Progenitor cell of endocrine pancreas (in vitro differentiated cells): ENCODE measurements at places on chromosomes 1 and 21.

DNA sequence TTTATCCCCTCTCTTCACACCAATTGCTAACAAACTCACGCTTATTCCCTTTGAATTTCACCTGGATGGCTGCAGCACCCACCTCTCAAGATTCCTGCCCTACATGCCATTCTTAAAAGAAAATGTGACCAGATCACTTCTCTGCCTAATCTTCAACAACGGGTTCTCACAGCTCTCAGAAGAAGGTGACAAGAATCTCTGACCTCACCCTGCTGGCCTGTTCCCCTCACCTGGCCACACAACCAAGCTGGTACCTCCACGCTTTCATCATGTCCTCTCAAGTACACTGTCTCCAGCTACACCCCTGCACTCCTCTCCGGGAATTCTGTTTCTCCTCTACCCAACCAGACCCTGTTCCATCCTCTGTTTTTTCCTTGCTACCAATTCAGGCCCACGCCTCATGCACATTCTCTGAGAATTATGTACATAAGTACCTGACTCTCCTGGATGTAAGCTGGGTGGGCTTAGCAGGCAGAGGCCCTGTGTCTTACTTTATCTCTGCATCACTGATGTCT lies 5.9 kb upstream of the LSS start:
- no peak for DNase-seq

DNA sequence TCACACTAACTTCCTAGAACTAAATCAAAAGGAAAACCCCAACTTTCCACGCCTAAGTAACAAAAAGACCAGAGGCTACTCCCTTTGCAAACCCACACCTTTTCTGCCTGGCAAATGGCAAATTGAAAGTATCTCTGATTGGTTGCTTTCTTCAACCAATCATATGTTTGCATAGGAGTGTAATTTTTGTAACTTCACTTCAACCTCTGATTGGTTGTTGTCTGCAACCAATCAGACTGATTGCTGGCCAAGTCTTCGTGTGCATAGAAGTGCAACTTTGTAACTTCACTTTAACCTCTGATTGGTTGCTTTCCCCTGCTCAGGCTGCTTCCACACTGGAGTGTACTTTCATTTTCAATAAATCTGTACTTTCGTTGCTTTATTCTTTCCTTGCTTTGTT lies 36.9 kb upstream of the PADI2 start:
- no peak for DNase-seq

DNA sequence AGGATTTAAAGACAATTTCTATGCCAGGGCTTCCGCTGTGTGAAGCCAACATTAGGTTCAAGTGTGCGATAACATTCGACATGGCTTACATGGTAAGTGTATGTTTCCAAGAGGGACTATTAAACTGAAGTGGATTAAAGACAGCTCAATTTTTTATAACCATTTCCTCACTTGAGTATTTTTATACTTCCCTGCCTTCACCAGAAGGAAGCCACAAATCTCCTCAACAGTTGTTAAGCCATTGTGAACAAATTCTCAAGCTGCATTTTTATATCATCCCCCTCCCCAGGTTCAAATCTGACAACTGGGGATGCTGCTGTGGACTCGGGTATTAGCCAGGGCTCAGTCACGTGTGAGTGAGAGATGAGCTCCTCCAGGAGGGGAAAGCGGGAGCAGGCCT lies 116.3 kb downstream of the RHOU start:
- DNase-seq, result no peak

DNA sequence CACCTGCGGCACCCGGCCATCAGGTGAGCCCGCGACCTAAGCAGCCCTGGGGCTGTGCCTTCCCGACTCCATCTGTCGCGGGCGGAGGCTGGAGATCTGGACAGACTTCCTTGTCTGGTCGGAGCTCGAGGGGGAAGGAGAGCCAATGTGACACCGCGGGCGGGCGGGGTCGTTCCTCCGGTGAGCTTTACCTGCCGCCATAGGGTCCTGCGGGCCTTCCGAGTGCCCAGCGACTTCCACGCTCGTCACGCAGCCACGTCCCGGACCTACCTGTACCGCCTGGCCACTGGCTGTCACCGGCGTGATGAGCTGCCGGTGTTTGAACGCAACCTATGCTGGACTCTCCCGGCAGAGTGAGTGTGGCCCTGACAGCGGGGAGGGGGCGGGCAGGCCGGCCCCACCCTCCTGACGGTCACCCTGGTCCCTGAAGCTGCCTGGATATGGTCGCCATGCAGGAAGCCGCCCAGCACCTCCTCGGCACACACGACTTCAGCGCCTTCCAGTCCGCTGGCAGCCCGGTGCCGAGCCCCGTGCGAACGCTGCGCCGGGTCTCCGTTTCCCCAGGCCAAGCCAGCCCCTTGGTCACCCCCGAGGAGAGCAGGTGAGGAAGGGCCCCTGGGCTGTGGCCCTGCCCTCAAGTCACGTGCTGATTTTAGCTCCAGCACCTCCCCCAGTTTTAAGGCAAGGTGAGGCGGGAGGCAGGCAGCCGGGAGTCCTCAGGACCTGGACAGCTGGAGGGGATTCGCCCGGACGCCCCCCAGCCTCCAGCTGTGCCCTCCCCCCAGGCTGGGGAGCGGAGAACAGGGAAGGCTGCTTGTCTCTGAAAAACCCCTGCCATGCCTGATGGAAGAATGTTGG lies 1.1 kb downstream of the PUSL1 start:
- no peak for DNase-seq

DNA sequence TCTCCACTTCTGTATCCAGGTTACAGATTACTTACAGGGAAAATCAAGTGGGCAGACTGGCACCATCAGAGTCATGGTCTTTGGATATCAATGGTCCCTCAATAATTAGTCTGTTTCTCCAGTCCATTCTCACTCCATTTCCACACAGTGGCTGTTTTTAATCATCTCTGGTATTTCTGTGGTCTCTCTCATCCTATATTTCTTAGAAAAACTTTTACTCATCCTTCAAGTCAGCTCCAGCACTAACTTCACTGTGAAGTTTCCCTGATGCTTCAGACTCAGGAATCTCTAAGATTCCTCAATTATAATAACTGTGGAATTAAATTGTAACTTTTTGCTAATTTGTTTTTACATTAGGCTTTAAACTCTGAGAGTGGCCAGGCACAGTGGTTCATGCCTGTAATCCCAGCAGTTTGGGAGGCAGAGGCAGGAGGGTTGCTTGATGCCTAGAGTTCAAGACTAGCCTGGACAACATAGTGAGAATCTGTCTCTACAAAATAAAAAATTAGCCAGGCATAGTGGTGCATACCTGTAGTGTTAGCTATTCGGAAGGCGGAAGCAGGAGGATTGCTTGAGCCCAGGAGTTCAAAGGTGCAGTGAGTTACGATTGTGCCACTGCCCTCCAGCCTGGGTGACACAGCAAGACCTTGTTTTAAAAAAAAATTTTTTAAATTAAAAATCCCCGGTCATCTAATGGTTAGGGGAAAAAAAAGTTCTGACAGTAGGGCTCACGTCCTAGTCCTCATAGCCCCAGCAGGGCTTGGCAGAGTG lies 10.6 kb downstream of the CD160 start:
- DNase-seq, result no peak

DNA sequence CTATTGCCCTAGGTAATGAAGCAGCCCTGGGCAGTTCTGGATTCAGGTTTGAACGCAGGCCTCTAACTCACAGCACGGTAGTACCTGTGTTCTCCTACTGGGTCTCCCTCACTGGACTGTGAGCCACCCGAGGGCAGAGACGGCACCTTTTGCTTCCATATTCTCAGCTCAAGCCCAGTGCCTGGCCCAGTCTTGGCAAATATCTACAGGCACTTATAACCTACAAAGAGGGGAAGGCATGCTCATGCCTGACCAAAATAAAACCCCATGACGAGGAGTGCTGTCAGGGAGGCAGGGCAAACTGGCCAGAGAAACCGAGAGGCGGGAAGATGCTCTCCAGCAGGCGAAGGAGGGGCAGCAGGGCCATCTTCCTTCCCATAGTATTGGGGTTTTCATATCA lies 91.1 kb downstream of the DDX20 start:
- DNase-seq, result no peak

- no peak for DNase-seq
Measured at GRCh38 chr1:155485945-155486344, 76.7 kb downstream of the ASH1L start.

DNA sequence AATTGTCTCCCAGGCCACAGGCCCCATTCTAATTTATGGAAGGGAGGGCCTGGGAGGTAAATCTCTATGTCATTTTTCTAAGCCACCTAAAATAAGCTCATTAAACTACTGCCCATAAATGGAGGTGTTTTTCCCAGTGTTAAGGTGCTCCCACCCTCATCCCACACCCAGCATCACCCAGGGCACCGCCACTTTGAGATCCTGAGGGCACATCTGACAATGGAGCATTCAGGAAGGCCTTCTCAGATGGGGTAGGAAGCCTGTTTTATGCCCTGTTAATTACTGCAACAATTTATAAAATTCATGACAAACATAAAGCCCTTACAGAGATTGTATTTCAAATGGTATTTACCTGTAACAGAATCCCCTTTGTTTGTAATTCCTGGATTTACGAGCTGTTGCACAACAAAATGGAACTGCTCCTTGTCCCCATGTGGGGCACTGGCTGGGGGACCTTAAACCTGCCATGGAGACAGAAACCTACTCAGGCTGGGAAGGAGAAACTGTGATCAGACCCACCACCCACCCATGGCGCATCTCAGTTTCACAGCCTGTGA lies 319.5 kb upstream of the USP24 start:
- DNase-seq, result no peak

DNA sequence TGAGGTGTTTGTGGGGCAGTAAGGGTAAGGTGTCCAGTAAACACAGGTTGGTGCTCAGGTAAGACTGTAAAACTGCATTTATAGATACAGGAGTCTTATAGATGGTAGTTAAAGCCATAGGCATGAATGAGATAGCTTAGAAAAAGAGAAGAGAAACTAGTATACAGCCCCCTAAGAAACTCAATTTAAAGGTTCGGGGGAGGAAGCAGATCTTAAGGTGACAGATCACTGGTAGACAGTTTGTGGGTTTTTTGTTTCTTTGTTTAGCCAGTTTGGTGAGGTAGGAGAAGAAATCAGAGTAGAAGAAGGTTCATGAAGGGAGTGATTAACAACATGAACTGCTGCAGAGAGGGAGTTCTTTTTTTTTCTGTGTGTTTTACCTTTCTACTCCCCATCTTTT lies 6.1 kb upstream of the AGO3 start:
- no peak for DNase-seq

DNA sequence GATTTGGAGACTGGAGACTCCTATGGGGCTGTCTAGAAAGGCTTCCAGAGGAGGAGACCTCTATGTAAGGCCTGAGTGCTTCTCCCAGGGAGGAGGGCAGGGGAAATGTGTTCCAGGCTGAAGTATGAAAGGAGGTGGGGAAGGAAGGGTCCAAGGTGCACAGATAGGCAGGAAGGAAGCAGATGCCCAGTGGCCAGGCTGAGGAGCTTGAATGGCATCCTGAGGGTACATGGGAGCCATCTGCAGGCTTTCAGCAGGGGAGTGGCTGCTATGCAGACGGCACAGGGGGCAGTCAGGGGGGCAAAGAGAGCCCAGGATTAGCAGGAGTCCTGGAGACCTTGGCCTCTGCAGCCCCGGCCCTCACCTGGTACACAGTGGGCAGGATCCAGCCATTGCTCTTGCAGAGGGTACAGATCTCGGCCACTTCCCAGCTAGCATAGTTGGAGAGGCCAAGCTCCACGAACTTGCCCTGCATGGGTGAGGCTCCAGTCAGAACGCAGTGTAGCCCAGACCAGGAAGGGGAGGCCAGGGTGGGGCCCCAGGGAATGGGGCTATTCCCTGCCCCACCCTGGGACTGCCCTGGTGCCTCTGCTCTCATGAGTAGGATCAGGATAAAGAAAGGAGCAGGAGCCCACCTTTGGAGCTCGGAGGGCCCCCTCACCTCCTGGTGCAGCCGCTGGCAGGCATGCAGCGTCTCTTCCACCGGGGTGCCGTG lies 4.0 kb downstream of the AKR7A2 start:
- no peak for DNase-seq

GRCh38 chr1:90579212-90579802 lies 137.8 kb downstream of the BARHL2 start:
- DNase-seq, result no peak

DNA sequence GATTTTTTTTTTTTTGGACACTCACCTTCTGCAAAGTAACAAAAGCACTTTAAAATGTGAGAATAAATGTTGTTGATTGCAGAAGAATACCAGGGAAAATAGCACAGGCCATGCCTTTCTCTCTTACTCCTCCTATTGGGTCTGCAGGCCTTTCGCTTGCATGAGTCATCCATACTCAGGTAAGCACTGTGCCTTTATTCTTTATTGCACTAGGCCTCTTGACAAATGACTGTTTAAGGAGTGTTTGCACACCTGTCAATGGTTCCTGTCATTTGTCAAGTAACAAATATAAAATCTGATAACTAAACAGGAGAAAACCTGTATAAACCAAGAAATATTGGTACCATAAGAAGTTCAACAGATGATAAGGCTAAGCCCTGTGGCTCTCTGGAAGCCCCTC lies 106.5 kb downstream of the RGS7 start:
- DNase-seq, result no peak

DNA sequence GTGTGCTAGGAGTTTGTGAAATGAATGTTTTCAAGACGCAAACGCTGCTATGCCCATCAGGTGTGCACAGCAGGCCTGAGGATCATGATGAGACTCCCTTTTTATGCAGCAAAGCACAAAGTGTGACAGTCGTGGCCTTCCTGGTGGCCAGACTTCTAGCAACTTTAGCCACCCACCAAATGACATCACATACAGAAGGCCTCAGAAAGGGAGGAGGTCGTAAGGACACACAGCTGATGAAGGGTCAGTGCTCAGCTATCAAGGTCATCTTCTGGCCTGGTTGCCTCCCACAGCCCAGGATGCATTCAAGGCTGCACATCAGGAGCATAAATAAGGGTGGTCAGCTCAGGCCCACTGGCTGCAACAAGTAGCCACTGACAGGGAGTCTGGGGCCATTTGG lies 36.6 kb downstream of the BMP8A start:
- no peak for DNase-seq

GRCh38 chr1:241926141-241926540 lies 31.4 kb upstream of the BECN2 start:
- DNase-seq, result no peak

DNA sequence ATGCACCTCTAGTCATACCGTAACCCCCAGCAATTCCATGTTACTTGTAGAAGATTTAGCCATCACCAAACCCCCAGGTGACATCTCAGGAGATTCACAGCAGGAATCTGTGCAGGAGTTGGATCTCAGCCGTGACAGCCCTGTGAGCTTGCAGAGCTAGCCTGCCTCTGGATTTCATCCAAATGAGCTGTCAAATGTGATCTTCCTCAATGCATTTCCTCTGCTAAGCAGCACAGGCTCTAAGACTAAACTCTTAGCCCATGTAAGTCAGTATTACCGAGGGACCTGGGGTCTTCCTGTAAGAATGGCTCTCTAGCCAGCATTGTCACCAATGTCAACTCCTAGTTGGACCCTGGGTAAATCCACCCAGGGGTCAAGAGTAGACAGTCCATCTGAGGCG lies 41.7 kb downstream of the UMODL1 start:
- DNase-seq, result no peak

- DNase-seq, result no peak
Measured at GRCh38 chr1:183590244-183591191, at the start of gene NCF2. Gene NCF2 (minus strand): TSS chr1:183590459. CDS start chr1:183590329, 130 bp downstream.
